ENCODE measurements at places on chromosomes 4 and X.

DNA sequence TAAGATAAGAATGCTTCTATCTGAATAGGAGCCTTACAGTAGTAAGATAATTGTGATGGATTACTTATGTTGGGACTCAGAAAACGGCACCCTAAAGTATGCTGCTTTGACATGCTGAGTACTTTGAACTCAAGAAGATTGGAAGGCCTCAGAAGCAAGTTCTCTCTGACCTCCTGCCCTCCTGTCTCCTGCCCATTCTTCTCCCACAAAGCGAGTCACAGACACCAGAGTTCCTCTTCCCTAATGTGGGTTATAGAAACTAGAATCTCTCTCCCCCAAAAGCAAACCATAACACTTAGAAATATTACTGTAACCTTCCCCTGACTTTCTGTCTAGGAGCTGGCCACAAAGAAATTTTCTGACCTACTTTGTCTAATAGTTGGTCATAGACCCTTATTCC, 76.5 kb downstream of the DDIT4L start:
- no peak for DNase-seq

- DNase-seq: no peak
Measured at GRCh38 chrX:48794340-48794910, 7.4 kb upstream of the HDAC6 start.

DNA sequence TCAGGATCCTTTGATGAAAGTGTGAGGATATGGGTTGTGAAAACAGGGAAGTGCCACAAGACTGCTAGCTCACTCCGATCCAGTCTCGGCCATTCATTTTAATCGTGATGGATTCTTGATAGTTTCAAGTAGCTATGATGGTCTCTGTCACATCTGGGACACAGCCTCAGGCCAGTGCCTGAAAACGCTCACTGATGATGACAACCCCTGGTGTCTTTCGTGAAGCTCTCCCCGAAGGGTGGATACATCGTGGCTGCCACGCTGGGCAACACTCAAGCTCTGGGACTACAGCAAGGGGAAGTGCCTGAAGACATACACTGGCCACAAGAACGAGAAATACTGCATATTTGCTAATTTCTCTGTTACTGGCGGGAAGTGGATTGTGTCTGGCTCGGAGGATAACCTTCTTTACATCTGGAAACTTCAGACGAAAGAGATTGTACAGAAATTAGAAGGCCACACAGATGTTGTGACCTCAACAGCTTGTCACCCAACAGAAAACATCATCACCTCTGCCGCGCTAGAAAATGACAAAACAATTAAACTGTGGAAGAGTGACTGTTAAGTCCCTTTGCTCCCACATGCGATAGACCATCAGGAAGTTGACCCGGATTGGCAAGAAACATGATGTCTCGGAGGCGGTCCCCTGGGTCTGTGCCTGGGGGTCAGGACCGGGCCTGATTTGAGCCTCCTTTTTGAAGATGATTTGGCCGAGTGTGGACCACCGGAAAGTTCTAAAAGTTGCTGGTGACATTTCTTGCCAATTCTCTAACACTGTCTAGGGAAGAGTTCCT, 22.2 kb downstream of the LIAS start:
- no peak for DNase-seq

GRCh38 chrX:110245011-110245410, 72.9 kb downstream of the AMMECR1 start:
- no peak for DNase-seq

DNA sequence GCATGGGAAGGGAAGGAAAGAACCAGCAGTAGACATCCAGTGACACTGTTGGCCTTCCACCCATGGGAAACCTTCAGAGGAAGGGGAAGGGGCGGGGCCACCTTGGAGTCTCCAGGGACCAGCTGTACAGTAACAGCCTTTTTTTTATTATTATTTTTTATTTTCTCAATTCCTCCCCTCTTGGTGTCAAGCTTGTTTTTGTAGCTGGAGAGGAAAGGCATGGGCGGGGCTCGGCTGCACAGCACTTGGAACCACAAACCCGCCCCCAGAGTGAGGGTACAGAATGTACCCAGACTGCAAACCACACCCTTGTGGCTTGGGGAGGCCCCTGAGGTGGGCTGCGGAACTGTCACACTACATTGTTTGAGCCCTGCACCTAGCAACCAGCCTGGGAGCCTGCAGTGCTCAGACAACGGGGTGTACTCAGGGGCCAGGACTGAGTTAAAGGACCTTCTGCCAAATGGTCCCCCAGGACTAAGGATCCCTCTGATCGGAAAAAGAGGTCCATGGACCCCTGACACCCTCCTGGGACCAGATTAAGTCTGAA, 45.7 kb downstream of the PRPS1 start:
- peak; percentile 46 for DNase-seq

GRCh38 chr4:71020611-71021010, 27.2 kb downstream of the DCK start:
- no peak for DNase-seq

GRCh38 chr4:99405433-99406115, 29.6 kb downstream of the ADH7 start:
- no peak for DNase-seq

GRCh38 chr4:119933606-119934005, 133.0 kb downstream of the MAD2L1 start:
- DNase-seq: no peak
